ENCODE measurements at places on chromosomes 12 and 14.

- no peak for DNase-seq
Observed at GRCh38 chr12:68809190-68810026, 1.4 kb downstream of the MDM2 start.

- DNase-seq, result no peak
Observed at GRCh38 chr14:78403278-78403815, 233.2 kb downstream of the NRXN3 start.

DNA sequence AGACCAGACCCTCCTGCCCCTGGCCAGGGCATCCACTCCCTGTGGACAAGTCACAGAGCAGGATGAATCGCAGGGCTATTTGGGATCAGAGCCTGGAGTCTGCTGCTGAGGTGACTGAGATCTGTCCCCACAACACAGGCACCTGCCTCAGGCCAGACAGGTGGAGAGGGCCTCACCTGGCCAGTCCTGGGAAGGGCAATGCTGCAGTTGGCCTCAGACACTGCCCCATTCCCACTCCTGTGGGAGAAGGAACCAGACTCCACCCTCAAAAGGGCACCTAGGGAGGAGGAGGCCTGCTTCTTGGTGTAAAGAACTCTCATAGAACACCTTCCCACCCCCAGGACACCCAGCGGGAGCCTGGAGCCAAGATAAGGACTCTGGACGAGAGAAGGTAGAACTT is 48.3 kb upstream of the PLEKHG6 start:
- no peak for DNase-seq

GRCh38 chr12:99249543-99249942 is 398.0 kb upstream of the GARIN6 start:
- DNase-seq, result no peak

DNA sequence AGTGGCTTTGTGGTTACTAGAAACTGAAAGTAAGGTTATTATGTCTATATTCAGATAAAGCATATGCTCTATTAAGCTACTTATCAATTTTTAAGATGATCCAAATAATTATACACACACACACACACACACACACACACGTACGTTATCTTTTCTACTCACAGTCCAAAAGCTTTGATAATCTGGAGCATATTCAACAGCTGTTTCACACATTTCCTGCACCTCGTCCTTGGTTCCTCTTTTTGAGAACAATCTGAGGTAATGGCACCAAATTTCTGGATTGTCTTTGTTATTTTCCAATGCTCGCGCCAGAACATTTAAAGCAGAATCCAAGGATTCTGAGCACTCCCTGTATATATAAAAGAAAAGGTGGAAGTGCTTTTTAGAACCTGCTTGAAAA is 37.5 kb downstream of the ZFC3H1 start:
- DNase-seq, result no peak

- no peak for DNase-seq
Observed at GRCh38 chr12:104475271-104475670, 18.5 kb downstream of the CHST11 start.

DNA sequence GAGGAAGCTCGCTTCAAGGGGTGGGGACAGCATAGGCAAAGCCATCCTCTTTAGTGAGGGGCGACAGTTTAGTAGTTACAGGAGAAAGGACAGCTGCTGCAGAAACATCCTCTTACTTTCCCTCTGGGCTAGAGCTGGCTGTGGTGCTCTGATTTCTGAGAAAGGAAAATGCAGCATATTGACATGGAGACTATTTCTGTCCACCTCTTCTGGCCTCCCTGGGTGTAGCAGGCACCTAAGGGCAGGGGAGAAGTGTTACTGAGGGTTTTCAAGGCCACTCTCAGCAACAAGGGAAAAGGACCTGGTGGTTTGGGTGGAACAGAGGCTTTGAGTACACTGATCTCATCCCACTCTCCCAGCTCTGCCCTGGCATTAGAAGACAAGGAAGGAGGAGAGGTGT is 40.0 kb upstream of the CTDSP2 start:
- DNase-seq, result no peak

GRCh38 chr14:100321473-100322137 is 1.5 kb upstream of the SLC25A47 start:
- no peak for DNase-seq

DNA sequence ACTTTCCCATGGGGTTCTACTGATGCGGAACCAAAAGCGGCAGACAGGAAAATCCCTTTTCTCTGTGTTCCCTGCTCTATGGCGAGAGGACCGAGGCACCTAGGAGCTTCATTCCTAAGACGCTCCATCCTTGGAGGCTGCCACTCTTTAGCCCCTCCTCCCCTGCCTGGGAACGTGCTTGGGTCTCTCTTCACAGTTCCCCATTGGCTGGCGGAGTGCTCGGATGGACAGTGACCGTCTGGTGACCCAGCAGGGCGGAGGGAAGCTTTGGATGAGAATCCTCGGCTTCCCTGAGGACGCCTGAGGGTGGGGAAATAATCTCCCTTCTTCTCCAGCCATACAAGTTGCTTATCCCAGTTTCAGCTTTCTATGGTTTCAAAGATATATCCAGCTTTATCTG is 37.3 kb downstream of the KCNA5 start:
- DNase-seq, result no peak

DNA sequence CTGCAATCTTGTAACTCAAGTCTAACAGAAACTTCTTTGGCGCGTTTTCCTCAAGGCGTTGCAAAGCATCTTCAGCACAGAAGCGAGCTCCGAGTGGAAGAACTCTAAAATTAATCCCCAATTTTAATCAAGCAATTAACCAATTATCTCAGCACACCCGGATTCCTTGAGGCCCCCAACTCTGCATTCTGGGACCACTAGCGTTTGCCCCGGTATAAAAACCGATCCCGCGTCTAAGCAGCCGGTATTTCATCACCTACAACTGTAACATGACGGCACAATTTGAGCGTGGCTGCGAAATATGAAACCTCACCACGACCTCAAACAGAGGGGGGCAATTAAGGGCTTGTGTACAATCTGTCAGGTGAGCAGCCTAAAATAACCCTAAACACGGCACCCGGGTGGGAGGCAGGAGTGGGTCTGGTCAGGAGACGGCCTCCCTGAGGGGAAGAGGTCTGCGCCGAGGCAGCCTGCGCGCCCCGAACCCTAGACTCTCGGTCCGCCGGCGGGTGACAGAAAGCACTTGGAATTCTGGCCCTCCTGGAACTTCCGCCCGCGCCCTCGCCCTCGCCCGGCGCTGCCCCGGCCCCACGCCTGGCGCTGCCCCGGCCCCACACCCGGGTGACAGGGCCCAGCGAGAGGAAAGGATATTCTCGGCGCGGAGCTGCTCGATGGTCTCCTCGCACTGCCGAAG is 594 bp downstream of the ZCCHC8 start:
- DNase-seq, result peak; percentile 92

- no peak for DNase-seq
Observed at GRCh38 chr14:32249780-32250179, 46.7 kb upstream of the RNU6-8 start.

- peak; percentile 86 for DNase-seq
Observed at GRCh38 chr12:109309381-109310246, 530 bp upstream of the FOXN4 start.

- DNase-seq, result no peak
Observed at GRCh38 chr14:103330536-103330935, 3.5 kb upstream of the EIF5 start.

- no peak for DNase-seq
Observed at GRCh38 chr12:18250313-18250916, 10.9 kb upstream of the PIK3C2G start.

- no peak for DNase-seq
Observed at GRCh38 chr12:90984114-90984513, 20.7 kb downstream of the EPYC start.

- no peak for DNase-seq
Observed at GRCh38 chr14:45177076-45177475, 41.3 kb downstream of the FANCM start.

- DNase-seq, result no peak
Observed at GRCh38 chr12:122028905-122029560, 7.3 kb downstream of the BCL7A start.

- DNase-seq, result no peak
Observed at GRCh38 chr12:9933958-9934357, 1.8 kb upstream of the CLEC2A start.

GRCh38 chr12:81465876-81466275 is 293.3 kb downstream of the PPFIA2 start:
- no peak for DNase-seq

DNA sequence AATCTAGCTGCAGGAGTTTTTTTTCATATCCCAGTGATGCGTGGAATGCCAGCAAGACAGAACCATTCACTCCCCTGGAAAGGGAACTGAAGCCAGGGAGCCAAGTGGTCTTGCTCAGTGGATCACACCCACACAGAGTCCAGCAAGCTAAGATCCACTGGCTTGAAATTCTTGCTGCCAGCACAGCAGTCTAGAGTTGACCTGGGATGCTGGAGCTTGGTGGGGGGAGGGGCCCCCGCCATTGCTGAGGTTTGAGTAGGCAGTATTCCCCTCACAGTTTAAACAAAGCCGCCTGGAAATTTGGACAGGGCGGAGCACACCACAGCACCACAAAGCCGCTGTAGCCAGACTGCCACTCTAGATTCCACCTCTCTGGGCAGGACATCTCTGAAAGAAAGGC is 86.9 kb upstream of the STXBP6 start:
- no peak for DNase-seq

- no peak for DNase-seq
Observed at GRCh38 chr14:79949906-79950305, 261.4 kb downstream of the DIO2 start.

GRCh38 chr12:100337727-100338126 is 19.1 kb upstream of the SLC17A8 start:
- no peak for DNase-seq

- no peak for DNase-seq
Observed at GRCh38 chr12:50894241-50894640, 51.5 kb downstream of the TMPRSS12 start.

DNA sequence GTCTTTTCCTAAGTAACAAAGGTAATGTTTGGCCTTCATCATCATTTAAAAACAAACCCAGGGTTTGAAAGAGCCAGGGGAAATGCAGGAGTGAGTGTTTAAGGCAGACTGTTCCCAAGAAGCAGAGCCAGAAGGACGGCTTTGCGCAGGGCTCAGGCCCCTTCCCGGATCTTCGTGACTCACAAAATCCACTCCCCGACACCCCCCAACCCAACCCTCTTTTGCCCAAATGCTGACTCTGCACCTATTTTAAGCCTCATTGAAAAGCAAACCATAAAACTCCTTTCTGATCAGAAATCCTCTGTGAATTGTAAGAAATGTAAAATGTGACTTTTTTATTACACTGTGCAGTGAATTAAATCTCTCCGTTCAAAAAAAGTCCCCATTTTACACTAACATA is 67.5 kb downstream of the SETD3 start:
- DNase-seq, result no peak

DNA sequence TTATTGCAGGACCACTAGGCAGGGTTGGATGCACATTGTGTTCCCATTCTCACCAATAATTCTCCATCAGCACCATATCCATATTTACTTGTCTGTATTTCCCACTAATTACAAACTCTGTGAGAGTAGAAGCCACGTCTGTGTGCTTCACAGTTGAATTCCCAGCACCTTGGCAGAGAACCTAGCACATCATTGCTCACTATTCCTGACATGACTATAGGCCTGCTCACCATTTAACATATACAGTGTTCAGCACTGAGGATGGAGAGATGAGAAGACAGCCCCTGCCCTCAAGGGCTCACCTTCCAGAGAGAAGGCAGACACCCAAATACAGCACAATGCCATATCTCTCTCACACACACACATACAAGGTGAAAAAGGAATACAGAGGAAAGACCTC is 5.0 kb downstream of the DAD1 start:
- DNase-seq, result no peak

GRCh38 chr12:43392116-43392515 is 159.9 kb downstream of the ADAMTS20 start:
- DNase-seq, result no peak

GRCh38 chr12:93179792-93180191 is 197.9 kb upstream of the NUDT4 start:
- DNase-seq, result no peak

- DNase-seq, result no peak
Observed at GRCh38 chr12:53676656-53677015, 753 bp upstream of the ATP5MC2 start.

GRCh38 chr14:56754921-56755320 is 55.4 kb downstream of the OTX2 start:
- no peak for DNase-seq

GRCh38 chr14:35386673-35387125 is 17.9 kb downstream of the NFKBIA start:
- DNase-seq, result no peak

GRCh38 chr12:129186952-129187351 is 333.7 kb downstream of the GLT1D1 start:
- no peak for DNase-seq

DNA sequence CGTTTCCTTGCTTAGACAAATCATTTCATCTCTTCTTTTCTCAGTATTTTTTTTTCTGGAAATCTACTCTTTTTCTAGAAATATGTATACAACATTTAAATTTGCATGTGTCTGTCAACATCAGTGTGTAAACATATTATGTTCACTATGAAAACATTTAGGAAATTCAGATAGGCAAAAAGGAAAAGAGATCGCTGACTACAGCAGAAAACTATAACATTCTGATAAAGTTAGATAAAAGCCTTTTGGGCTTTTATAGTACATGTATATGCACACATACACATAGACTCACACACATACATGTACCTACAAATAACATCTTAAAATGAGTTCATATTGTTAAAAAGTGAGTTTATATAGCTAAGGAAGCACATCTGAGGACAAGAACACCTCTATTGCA is 142.1 kb downstream of the RAD51B start:
- no peak for DNase-seq

DNA sequence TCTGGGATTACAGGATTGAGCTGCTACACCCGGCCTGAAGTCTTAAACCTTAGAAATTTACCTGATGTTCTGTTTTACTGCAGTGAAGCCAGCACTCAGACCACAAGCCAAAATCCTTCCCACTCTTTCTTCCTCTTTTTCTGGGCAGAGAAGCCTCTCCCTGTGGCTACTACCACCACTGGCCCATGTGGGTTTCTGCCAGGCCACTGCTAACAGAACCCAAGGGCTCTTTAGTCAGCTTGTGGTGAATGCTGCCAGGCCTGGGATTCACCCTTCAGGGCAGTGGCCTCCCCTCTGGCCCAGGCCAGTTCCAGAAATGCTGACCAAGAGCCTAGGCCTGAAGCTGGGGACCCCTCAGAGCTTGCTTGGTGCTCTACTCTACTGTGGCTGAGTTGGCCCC is 35.3 kb downstream of the GAS2L3 start:
- no peak for DNase-seq

- DNase-seq, result no peak
Observed at GRCh38 chr12:85821206-85821605, 15.0 kb downstream of the RASSF9 start.

GRCh38 chr12:118206107-118206412 is 70.1 kb downstream of the PEBP1 start:
- no peak for DNase-seq

DNA sequence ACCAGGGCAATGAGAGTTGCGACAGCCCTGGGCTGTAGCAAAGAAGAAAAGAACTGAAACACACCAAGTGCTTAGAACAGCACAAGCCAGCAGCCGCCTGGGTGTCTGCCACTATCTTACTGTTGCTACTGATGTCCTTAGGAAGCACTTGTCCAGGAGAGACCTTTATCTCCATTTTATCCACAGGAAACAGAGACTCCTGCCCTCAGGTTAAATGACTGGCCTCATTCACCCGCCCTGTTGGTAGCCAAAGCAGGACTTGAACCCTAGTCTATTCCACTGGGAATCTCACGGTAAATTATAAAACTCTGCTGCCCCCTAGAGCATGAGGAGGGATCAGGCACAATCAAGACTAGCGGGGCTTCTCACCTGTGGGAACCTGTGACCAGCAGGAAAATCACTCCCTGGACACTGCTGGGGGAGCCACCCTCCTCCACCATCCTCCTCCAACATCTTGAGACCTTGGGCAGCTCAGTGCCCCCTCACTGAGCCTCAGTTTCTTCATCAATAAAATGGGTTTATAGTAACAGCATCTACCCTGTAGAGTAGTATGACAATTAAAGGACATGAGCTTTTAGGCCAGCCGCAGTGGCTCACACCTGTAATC is 20.5 kb upstream of the TESC start:
- DNase-seq, result no peak
